GM12865 (cell line): ENCODE measurements at places on chromosomes 4 and X.

- DNase-seq = no peak
Observed at GRCh38 chr4:42702895-42703294, 46.0 kb upstream of the ATP8A1 start.

- peak; percentile 3 for DNase-seq
Observed at GRCh38 chr4:71814433-71814832, 30.6 kb upstream of the GC start.

DNA sequence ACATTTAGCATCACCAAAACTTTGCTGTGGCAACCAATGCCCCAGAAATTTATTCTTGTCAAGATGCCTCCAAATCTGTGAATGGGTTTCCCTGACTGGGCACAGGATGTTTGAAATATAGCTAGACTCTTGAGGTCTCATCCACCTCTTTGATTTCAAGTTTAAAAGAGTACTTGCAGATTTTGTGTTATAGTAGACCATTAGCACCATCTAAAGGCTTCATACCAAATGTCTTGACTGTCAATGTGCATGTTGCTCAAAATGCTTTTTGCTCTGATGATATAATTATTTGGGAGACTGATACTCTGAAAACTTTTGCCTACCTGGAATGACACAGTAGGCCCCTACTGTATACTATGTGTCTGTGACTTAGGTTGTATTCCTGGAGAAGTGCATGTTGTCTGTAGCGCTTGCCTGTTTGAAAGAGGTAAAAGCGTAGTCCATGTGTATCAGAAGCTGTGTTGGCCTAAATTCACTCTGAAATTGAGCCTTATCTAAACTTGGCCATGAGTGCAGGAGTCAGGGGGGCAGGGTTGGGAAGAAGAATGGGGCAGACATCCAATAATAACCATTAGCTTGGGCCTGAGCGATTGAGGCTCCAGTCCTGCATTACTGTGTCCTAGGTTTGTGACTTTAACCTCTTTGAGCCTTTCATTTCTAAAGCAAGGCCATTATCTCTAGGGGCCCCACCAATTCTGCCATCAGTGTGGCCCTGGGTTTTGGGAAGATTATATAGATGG lies 33.8 kb downstream of the NDP start:
- no peak for DNase-seq

GRCh38 chr4:128289523-128290158 lies 2.0 kb upstream of the PGRMC2 start:
- DNase-seq = no peak

DNA sequence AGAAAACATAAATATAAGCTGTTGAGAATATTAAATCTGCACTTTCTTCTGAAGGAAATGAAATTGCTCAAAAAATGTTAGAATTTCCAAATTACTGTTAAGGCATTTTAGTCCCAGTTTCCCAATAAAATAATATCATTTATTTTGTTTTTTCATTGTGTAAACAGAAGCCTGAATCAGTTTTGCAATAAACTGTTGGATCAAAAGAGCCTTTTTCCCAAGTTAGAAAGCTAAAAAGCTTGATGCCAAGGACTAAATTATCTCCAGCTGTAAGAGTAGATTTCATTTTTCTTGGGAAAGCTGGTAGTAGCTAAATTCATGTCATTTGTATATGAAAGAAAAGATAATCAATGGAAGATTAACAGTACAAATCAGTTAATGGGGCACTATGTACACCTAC lies 95.8 kb downstream of the RNF150 start:
- DNase-seq = no peak

DNA sequence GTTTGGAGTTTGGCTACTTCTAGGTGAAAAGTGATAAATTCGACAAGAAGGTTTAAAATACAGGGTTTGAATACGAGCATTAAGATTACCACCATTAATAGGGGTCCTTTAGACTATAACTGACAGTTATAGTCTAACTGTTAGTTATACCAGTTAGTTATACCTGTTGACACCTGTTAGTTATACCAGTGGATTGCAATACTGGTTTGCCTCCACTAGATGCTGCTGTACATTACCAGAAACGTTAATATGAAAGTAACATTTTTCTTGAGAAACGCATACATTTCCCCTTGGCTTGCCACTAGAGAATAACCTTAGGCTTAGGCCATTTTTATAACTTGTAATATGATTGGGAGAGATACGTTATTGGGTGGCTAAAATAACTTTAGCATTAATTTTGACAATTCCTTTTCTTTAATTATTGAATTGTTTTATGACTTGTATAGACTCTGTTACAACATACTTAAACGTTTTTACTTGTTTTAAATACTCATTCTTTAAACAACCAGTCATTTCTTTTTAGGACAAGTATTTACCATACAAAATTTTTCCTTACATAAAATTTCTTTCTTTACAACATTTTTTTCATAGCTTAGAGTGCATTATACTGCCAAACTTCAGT lies 911.2 kb downstream of the FSTL5 start:
- peak; percentile 64 for DNase-seq

DNA sequence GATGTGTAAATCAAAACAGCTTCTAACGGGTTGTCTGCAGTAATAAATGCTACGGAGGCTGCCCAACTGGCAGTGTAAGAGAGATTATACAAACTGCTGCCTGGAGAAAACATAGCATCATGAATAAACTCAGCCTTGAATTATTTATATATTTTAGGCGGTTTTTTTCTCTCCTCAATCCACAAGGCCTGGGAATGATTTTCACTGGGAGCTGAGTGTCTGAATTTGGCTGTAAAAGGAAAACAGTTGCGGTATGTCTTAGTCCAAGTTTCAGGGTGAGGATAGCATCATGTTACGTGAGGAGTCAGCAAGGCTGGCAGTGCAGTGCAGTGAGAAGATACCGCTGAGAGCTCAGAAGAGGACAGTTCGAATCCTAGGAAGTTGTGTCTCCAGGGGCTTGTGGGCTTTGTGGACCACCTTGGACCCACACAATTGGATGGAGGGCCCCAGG lies 291.5 kb upstream of the BOD1L1 start:
- no peak for DNase-seq

GRCh38 chrX:155132110-155132509 lies 60.8 kb downstream of the BRCC3 start:
- DNase-seq = no peak

DNA sequence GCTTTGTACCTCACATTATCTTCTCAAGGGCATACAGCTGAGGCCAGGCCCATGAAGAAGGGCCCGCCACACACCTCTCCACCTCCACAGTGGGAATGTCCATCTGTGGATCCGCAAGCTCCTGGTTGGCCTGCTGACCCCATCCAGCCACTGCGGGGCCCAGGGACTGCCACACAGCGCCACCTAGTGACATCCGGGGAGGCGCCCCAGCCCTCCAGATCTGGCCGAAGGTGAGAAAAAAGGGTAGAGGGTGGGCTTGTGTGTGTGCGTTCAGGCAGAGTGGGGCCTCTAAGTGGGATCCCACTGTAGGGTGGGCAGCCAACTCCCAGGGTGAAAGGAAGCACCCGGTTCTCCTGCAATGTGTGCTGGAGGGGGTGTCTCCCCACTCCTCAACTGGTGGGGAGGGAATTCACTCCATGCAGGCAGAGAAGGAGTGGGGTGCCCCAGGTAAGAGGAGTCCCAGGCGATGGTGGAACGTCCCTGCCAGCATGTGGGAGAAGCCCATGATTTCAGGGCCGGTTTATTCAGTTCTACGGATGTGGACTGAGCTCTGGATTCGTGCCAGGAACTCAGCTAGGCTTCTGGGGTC lies 117.3 kb downstream of the ENPP6 start:
- peak; percentile 48 for DNase-seq

DNA sequence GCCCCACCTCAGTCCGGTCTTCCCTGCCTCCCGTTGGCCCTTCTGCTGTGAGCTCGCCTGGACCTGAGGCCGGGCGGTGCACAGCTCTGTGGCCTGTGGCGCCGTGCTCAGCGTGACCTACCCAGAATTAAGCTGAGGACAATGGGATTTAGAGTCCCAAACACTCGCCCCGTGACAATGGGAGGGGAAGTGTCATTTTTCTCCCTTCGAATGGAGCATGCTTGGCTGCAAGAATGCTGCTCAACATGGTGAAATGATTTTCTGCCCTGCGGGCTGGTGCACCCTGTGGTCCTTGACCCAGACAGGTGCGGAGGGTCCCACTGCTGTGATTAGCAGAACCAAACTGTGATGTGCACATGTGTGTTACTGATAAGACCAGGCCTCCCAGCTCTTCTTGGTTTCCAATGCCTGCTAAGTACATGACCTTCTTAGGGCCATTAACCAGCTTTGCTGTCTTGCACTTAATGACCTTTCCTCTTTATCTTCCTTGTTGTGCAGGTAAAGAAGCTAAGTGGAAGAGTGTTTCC lies 772 bp downstream of the EOLA1 start:
- DNase-seq = no peak

- no peak for DNase-seq
Observed at GRCh38 chrX:100995469-100995868, 26.0 kb downstream of the ARL13A start.

DNA sequence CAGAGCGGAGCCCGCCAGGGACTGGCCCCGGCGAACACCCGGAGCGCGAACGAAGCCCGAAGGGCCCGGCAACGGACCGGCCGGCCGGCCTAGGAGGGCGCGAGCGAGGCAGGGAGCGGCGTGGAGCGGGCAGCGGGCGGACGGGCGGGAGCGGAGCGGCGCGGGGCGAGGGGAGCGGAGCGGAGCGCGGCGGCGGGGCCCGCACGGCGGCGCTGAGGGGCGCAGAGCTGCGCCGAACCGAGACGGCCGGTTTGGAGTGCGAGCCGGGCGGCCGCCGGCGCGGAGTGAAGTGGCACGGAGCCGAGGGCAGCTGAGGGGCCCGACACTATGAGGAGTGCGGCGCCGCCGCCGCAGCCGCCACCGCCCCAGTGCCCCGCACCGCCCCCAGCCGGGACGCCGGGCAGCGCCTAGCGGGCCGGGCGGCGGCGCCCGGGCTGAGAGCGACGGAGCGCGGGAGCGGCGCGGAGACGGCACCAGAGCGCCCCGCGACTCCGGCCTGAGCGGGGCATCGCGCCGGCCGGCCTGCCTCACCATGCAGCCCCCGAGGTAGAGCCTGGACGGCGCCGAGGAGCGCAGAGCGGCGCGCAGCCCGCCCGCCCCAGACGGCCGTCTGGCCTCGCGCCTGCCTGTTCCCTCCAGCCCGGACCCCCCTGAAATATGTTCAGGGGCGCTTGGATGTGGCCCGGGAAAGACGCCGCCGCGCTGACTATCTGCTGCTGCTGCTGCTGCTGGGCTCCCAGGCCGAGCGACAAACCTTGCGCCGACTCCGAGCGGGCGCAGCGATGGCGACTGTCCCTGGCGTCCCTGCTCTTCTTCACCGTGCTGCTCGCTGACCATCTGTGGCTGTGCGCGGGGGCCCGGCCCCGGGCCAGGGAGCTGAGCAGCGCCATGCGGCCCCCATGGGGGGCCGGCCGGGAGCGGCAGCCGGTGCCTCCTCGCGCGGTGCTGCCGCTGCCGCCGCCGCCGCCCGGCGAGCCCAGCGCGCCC lies 793 bp downstream of the NALF2 start:
- DNase-seq = no peak

DNA sequence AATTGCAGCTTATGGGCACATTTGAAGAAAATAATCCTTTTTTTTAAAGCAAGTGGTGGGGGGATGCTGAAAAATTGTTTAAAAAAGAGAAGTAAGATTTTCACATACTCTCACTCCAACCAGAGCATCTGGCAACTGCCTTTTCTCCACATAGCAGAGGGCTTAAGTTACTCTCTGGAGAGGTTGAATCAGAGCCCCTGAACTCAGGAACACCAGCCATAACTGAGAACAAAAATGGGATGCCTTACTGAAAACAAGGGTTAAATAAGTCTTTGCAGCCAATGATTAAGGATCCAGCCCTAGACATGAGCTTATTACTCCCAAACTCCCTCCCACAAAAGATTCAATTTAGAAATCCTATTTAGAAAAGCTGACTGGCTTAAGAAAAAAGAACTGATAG lies 27.5 kb downstream of the CASK start:
- no peak for DNase-seq

- DNase-seq = no peak
Observed at GRCh38 chrX:55240788-55241340, 20.7 kb downstream of the PAGE5 start.

DNA sequence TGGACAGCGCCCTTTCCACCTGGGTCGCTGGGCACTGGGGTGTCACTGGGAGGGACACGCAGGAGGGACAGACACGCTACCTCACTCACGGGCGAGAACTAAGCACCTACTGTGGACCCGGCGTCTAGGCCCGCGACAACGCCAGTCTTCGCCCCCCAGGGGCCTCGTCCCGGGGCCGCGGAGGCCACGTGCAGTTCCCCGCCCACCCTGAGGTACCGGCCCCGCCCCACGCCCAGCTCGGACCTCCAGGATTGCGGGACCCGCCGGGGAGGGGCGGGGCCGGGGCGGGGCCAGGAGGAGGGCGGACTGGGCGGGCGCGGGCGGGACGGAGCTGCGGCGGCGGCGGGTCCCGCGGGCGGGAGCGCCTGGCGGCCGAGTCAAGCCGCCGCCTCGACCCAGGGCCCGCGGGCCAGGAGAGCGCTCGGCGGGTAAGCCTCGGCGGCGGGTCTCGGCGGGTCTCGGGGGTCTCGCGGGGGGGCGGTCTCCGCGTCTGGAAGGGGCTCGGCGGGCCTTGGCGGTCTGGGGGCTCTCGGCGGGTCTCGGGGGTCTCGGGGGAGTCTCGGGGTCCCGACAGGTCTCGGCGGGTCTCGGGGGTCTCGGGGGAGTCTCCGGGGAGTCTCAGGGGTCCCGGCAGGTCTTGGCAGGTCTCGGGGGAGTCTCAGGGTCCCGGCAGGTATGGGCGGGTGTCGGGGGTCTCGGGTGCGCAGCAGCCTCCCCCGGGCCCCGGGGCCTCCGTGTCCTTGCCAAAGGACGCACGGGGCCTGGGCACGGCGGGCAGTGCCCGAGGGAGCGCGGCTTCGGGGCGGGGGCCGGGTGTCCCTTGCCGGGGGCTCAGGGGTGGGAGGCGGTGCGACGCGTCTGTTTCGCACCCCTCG lies at the start of gene SH3BP2:
TSS of gene SH3BP2 (plus strand) at position 375 of the 875 bp plus-strand sequence. CDS start 27,533 bp downstream, outside the sequence.
- DNase-seq = peak; percentile 72

DNA sequence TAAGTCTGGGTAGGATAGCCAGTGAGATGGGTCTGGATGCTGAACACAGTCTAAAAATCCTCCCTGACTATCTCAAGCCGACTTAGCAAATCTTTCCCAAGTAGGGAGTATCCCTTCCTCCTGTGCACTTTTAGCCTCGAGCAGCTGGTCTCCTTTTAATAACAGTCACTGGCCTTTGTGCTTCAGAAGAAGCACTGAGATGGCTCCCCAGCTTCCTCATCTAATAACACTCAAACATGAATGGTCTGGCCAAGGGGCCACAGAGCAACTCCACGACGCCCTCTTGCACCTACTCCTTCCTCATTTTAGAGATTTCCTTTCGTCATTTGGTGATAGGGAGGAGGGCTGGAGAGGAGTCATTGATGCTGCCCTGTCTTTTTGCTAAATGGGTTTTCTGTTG lies 78.8 kb upstream of the TMEM150C start:
- DNase-seq = no peak

DNA sequence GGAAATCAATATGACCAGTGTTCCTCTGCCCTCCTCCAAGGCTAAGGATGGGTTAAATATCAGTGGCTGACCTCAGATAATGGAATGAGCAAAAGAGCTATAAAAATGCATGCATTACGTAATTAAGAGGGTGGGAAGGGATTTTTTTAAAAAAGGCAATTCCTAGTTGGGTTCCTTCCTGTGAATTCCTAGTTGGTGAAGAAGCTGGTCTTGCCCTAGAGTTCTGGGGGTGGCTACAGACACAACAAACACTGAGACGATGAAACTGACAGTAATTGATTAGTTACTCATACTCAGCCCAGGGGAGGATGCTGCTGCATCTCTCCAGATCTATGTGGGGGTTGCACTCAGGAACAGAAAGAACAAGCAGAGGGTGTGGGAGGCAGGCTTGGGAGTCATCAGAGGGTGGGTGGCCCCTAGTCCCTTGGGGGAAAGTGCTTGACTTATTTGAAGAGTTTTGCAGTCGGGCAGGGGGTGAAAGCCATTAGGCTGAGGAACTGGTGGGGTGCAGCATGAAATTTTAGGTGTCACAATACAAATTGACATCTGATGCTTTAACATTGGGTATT lies 662.0 kb upstream of the FRG1 start:
- DNase-seq = no peak
